ENCODE measurements at places on chromosomes 5 and 9.

- no peak for DNase-seq
These were observed 353.9 kb upstream of the PAPPA start for GRCh38 chr9:115799734-115800133.

- DNase-seq, result no peak
These were observed 178.0 kb upstream of the NREP start for GRCh38 chr5:111935009-111935408.

DNA sequence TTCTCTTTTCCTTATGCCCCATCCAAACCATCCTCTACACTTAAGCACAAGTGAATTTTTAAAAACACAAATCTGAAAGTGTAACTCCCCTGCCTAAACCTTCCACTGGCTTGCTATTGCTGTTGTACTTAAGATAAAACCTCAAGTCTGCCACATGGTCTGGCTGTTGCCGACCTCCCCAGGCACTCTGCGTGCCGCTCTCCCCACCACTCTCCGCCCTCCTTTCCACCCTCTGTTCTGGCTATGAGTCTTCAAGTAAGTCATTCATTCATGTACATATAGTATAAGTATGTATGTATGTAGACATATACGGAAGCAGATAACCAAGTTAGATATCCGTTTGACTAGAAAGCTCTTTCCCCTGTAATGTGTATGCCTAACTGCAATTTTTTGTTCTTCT, 94.7 kb upstream of the ANKRD55 start:
- no peak for DNase-seq

- no peak for DNase-seq
These were observed 64.4 kb upstream of the SPATA31E1 start for GRCh38 chr9:87818308-87818707.

- no peak for DNase-seq
These were observed 26.3 kb upstream of the ISCA1 start for GRCh38 chr9:86308687-86309086.

DNA sequence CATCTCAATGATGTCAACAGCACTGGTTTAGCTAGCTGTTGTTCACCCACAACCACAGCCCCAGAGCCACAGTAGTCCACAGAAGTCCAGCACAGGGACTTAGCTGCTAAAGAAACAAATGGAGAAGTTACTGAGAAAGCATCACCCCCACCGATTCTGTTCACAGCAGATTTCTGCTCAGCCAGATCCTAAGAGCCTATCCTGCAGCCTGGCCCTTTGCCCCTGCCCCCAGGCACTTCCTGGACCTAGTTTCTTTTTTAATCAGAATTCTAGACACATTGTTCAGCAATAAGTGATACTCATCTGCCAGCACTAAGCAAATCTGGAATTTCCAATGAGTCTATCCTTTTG, 7.4 kb downstream of the B4GALT1 start:
- no peak for DNase-seq

GRCh38 chr9:82781921-82782392, 281.0 kb downstream of the RASEF start:
- DNase-seq, result peak; percentile 10

DNA sequence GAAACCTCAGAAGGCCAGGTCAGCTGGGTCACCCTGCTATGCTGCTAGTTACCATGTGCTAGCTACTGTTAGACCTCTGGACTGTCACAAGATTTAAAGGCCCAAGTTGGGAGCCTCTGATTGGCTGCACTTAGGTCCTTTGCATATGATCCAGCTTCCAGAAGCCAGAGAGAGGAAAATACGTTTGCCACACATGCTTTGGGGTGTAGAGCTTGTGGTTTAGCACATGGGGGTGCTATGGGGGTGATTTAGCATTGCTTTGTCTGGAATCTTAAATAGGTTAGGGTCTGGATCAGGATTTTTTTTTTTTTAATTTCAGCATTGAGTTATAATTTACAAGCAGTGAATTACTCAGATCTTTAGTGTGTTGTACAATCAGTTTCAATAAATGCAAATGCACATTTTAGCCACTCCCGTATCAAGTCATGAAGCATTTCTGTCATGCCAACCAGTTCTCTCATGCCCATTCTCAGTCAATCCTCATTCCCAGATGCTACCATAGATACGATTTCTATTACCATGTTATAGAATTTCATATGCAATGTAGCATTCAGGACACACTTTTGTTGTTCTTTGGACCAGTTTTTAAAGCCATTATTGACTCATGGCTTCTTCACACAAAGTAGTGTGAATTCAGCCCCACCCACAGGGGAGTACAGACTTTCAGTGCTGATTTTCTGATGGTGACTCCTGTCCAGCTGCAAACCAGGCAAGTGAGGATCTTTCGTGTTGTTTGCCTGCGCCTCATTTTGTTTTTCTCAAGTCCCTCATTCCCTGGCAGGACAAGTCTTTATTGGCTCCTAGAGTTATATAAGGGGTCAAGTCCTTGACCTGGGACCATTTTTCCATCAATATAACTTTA, 250.4 kb downstream of the LRRC70 start:
- DNase-seq, result no peak

DNA sequence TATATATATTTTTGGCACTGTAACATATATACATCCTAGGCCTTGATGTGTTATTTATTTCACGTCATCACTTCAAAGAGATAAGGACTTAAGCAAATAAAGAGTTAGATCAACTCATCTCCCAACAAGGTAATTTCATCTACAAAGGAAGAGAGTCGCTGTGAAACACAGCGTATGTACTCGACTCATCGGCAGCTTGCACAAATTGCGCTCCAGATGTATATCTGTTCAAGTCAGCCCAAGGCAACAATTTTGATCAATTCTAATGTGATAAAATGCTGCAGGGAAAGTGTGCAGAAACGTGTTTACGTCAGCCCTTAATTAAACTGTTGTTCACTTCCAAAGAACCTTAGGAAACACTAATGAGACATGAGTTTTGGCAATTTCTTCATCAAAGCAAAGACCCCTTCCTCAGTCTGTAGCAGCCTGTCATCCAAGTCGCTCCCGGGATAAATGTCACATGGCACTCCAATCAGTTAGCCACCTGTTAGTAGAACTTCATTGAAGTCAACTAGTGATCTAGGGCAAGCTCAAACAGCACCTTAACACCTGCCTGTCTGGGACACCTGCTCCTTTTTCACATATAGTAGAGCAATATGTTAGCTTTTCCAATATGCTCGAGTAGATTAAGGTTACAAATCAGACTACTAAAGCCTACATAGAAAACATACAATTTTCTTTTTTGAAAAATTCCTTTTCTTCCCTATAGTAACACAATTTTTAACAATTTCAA, 182.4 kb downstream of the NFIB start:
- DNase-seq, result no peak

DNA sequence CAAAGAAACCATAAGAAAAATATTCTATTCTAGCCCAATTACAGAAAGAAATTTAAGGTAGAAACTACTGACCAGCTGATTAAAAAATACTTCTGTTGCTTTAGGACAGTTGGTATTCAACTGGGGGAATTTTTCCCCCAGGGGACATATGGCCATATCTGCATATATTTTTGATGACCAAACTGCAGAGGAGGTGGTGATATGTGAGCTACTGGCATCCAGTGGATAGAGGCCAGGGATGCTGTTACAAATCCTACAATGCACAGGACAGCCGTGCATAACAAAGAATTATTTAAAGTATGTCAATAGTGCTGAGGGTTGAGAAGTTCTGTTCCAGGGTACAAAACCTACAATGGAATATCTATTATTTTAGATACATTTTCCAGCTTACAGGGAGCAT, 24.0 kb downstream of the ZFR start:
- DNase-seq, result no peak

DNA sequence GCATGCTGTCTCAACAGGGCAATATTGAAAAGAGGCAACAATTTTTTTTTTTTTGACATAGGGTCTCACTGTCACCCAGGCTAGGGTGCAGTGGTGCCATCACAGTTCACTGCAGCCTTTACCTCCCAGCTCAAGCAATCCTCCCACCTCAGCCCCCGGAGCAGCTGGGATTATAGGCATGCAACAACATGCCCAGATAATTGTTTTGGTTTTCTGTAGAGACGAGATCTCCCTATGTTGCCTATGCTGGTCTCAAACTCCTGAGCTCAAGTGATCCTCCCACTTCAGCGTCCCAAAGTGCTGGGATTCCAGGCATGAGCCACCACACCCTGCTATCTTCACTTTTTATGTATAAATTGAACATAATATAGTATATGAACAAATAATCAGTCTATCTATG, 47.6 kb downstream of the PRELID2 start:
- no peak for DNase-seq

- no peak for DNase-seq
These were observed 1425.8 kb upstream of the C9orf72 start for GRCh38 chr9:28999057-28999456.

DNA sequence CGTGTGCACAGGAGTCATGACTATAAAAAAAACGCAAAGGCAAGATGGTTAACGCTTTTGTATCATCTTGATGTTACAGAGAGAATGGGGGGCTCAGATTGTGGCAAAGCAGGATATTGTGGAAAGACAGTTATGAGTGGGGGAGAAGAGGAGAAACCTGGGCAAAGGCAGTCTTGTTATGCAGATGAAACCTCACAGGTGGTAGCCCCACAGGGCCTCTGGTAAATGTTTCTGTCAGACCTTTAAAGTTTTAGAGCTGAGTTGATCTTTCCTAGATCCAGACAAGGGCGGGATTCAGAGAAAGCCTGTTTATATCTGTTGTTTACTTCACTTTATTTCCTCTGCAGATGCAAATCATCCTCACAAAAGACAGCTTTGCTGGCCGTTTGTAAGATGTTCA, 55.2 kb downstream of the C9orf85 start:
- no peak for DNase-seq

- DNase-seq, result peak; percentile 40
These were observed at the start of gene MCTP1 for GRCh38 chr5:95284572-95285408. TSS of gene MCTP1 (minus strand) at chr5:95285094.

GRCh38 chr5:41109186-41109585, 38.0 kb upstream of the MROH2B start:
- no peak for DNase-seq

- DNase-seq, result no peak
These were observed 79.4 kb downstream of the SNX24 start for GRCh38 chr5:122924719-122925395.

DNA sequence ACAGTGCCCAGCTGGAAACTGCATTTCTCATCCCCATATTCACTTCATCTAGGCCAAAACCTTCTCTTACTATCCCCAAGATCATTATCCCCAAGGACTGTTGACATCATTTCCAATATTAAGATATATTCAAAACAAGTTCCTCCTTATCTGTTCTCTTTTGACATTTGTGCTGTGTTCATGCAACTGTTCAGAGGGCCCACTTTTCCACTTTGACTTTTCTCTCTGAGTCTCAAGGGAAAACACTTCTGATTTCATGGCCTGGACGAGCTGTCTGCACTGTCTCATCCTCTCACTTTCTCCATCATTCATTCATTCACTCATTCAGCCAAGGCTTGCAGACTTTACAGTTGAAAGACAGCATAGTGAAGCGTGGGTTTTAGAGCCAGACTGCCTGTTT, 173.7 kb upstream of the DAPK1 start:
- DNase-seq, result no peak

DNA sequence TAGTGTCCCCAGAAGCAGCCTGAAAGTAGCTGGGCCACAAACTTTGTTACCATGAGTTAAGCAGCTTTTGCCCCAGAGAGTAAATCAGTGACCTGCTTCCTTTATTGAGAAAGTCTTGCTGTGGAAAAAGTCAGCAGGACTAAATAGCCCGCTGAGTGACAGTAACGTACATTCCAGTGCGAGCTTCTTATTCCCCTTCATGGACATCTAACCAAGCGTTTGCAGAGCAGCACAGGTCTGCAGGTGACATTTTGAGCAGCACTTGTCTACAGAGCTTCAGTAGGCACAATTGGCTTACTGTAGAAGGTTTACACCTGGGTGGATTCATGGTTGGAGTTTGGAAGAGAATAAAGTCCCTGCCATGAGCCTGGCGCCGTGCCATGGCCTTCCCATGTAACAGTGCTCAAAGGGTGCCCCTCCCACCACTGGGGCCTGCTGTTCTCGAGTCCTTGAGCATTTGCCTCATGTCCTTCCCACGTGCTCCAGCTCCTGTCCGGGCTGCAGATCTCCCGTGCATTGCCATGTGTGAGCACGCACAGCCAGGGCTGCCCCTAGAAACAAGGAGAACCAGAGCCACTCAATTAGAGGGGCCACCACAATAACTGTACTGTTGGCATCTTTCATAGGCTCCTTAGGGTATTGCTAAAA, 41.3 kb upstream of the GRHPR start:
- no peak for DNase-seq

- peak; percentile 25 for DNase-seq
These were observed 11.8 kb downstream of the DEPDC1B start for GRCh38 chr5:60687927-60688720.

- peak; percentile 42 for DNase-seq
These were observed 80.4 kb upstream of the ADAMTSL1 start for GRCh38 chr9:18393340-18394130.

- DNase-seq, result no peak
These were observed 65.6 kb downstream of the PSD2 start for GRCh38 chr5:139861021-139861888.

GRCh38 chr9:135247227-135247930, 159.9 kb downstream of the OLFM1 start:
- DNase-seq, result peak; percentile 7
